ENCODE measurements at places on chromosomes 3 and 15.

DNA sequence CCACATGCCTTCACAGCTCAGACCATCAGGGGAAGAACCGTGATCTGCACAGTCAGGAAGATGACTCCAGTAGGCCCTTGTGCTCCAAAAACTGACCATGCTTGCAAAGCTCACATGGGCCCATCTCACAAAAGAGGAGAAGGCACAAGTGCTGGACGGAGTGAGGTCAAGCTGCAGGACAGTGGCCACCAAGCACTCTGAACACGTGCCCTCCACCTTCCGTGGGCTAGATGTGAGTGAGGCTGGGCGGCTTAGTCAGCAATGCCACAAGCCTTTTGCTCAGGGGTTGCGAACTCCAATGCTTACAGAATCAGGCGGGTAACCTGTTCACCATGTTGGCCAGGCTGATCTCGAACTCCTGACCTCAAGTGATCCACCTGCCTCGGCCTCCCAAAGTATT is 70.9 kb downstream of the SCN5A start:
- DNase-seq = no peak

GRCh38 chr3:69392415-69392814 is 6.5 kb upstream of the FRMD4B start:
- DNase-seq = no peak

GRCh38 chr3:177353140-177353539 is 155.9 kb upstream of the TBL1XR1 start:
- DNase-seq = no peak

GRCh38 chr3:112360561-112360960 is 27.6 kb downstream of the CD200 start:
- DNase-seq = no peak

DNA sequence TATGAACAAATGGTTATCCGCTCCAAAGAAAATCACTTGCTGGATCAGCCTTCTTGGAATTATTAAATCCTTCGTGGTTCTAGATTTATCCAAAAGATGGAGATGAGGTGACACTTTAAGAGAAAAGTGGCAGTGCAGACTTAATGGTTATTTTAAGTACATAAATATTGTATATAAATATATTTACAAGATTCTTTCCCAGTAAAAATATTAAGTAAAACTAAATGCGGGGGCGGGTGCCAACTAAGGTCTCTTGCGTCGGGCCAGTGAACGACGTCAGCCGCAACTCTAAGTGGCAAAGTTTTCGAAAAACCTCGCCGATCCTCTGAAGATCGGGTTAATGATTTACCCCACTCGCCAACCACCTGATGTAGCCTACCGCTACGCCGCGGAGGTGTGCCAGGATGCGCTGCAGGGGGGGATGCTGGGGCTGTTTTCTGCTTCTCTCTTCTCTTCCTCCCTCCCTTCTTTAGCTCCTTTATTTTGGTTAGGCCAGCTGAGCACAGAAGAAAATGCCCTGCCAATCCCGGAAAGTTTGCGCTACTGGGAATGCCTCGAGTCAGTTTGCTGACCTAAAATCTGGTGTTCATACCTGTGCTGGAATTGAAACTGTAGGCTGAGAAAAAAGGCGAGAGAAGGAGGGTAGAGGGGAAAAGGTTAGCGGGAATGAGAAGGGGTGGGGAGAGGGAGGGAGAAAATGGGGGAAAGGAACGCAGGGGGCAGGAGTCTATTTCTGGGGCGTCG is 7.6 kb upstream of the FOXB1 start:
- no peak for DNase-seq

DNA sequence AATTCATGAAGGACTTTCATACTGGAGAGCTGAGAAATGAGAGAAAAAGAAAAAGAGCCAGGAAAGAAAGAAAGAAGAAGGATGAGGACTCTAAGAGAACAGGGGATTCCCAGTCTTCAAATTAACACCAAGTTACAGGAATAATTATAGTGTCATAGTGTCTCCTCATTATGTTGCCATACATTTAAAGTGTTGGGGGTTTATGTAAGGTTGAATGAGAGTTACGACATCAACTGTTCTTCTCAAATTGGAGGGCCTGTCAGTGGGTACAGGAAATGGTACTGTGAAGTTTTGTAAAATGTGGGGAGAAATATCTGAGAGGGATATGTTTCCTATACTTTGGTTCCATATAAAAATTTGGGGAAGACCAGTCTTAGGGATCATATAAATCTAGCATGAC is 12.3 kb upstream of the CD200 start:
- DNase-seq = no peak

- no peak for DNase-seq
These were observed 77.8 kb upstream of the VGLL4 start for GRCh38 chr3:11721479-11721878.

- DNase-seq = no peak
These were observed 10.6 kb upstream of the SFMBT1 start for GRCh38 chr3:53056442-53056841.

DNA sequence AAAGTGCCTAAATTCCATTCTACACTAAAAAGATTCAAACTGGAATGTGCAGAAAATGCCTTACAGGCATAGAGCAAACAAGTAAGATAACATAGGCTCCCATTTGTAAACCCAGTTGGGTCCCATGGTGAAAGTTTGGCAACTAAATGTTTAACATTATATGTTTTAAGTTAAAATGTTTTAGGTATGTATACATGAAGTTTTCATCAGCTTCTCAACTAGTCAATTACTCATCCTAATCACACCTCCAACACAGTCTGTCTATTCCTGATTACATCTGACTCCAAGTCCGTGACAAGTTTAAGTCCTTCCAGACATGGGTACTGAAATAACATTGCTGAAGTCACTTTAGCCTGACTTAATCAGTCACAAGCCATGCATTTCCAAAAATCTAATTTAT is 25.0 kb downstream of the MYLK start:
- DNase-seq = no peak

DNA sequence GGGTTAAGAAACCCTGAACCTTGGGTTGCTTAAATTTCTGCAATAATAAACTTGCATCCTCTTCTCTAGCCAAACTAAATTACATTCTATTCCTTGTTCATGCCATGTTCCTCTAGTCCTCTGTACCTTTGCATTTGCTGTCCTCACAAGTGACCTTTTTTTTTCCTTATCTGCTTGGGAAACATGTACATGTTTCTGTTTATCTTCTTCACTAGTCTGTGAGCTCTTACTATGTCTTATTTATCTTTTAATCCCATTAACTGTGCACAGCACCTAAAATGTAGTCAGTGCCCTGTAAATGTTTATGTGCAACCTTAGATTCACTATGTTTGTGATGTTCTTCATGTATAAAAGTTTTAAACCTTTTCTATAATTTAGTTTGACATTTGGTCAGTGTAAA is 61.9 kb downstream of the REC114 start:
- no peak for DNase-seq

DNA sequence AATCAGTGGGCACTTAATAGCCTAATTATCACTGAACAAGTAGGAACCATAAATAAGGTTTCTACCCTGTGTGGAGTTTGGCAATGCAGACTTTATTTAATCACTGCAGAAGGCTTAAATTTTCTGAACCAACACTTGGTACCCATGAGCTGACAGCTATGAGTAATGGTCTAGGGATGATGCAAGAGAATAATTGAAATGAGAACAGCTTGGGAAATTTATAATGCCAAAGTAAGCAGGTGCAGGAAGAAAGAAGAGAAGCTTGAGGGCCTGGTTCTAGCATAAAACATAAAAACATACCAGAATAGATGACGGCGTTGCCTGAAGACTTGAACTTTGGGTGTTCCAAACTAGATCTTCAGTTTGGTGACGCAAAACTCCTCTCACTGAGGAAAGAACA is 67.0 kb downstream of the IMPG2 start:
- no peak for DNase-seq

DNA sequence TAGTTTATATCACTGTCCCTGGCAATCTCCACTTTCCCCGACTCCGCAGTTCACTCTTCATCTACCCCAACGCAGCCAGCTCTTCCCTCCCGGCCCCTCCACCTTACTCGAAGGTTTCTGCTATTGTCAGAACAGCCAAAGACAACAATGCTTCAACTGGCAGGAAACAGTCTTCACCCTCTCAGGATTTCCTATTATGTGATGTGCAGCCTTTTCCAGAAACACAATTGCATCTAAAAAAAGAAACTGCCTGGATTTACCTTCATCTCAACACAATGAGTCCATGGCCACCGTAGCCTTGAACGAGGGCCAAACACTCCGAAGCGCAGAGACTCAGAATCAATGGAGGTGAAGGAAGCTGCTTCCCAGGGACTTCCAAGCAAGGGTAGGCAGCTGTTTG is 182.1 kb upstream of the TSC22D2 start:
- no peak for DNase-seq

- DNase-seq = no peak
These were observed 730 bp downstream of the DGKG start for GRCh38 chr3:186361246-186361761.

GRCh38 chr3:194265505-194265892 is 85.6 kb downstream of the CPN2 start:
- no peak for DNase-seq

DNA sequence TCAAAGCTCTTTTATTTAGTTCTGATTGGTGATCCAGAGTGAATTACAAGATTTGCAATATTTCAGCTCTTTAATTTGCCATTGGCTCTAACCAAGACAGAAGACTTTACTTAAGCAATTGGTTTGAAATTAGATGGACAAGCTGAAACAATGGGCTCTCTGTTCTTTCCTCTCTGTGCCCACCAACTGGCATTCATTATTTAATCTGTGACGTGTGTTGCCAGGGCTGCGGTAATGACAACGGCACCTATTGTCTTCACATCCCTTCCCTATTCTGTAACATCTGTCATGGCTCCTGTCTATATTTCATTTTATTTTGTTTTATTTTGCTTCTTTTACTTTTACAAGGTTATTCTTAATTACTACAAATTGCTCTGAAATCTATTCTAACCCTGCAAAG is 33.9 kb downstream of the PLD1 start:
- DNase-seq = no peak

DNA sequence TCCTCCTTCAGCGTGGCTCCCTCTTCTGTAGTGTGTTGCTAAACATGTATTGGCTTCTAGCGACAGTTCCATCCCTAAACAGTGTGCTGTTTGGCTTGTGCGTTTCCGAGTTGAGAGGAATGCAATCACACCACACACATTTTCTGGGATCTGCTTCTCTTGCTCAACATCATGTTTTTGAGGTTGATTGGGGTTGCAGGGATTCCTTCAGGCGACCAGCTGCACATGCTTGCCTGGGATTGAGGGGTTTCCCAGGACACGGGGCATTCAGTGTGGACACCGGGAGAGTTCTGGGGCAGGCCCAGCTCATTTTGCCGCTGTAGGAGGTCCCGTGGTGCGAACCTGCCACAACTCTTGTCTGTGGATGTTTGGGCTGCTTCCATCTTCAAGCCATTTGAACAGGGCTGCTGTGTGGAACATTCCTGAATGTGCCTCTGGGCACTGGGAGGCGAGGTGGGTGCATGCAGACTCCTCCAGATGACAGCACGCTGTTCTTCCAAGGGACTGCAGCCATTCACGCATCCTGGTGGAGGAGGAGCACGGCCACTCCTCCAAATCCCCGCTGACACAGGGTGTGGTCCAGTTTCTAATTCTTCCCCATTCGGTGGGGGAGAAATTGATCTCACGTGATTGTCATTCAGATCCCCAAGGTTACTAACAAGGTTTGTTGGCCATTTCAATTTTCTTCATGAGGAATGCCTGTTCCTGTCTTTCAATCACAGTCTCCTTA is 82.8 kb downstream of the PLXNA1 start:
- no peak for DNase-seq

DNA sequence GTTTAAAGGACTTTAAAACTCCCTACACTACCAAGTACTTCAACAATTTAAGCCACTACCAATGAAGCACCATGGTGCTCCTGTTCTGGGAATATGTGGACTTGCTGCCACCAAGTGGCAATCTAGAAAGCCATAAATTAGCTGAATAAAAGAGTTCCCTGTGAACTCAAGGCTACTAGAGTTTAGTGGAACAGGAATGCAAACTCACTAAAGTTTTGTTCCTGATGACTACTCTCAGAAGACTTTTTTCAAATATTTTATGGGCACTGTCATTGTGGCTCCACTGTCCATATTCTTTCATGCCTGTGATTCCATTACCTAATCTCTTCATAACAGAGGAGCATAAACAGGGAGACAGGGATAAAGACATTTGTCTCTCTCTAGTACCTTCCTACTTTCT is 63.9 kb downstream of the TMCC1 start:
- DNase-seq = peak; percentile 27

- DNase-seq = no peak
These were observed 50.7 kb downstream of the FAM43A start for GRCh38 chr3:194736277-194736895.

GRCh38 chr15:23073890-23074646 is 34.7 kb upstream of the TUBGCP5 start:
- peak; percentile 86 for DNase-seq

DNA sequence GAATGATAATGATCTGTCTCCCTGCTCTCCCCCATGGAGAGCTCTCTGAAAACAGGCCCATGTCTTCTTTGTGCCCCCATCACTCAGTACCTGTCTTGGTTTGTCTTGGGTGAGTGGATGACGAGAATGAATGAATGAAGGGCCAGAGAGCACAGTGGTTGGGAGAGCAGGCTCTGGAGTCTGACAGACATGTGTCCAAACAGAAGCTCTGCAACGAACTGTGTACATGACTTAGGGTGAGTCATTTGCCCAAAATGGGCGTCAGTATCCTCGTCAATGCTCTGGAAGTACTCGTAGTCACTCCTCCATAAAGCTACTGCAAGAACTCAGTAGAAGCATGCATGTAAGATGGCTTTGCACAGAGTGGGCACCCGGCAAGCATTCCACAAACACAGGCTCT is 170.2 kb upstream of the TLE3 start:
- no peak for DNase-seq

- DNase-seq = no peak
These were observed 12.0 kb upstream of the PIK3CA start for GRCh38 chr3:179136195-179136594.

- no peak for DNase-seq
These were observed 8.7 kb downstream of the IMPG2 start for GRCh38 chr3:101311676-101312075.

- no peak for DNase-seq
These were observed 380.8 kb upstream of the NDN start for GRCh38 chr15:24067733-24068501.

All from NCI-H2171 (cell line).